ENCODE measurements at places on chromosomes 16 and 17. TPM values are rescaled to one million over a fixed set of nuclear protein-coding genes. Genes with fewer than 3 reads are reported as not detected.

- H3K36me3 ChIP-seq = no peaks in the 10 kb centered on the region
- no peaks in the 10 kb centered on the region for H3K27me3 ChIP-seq
- H3K27ac ChIP-seq = no peak overlapping the region
Measured at GRCh38 chr16:27859020-27859419, 204.5 kb downstream of the GSG1L start.

- peaks cover 37% of the 10 kb centered on the region for H3K27me3 ChIP-seq
- no peak for DNase-seq
- H3K36me3 ChIP-seq = no peaks in the 10 kb centered on the region
- no peak overlapping the region for H3K27ac ChIP-seq
Measured at GRCh38 chr16:54373534-54374520, 87.2 kb upstream of the IRX3 start.

GRCh38 chr16:19116711-19117449, 3.1 kb downstream of the ITPRIPL2 start:
- H3K4me1 ChIP-seq = peaks cover 25% of the 10 kb centered on the region
- DNase-seq = no peak
- H3K27me3 ChIP-seq = peaks cover 23% of the 10 kb centered on the region
- no peaks in the 10 kb centered on the region for H3K36me3 ChIP-seq
- no peak overlapping the region for H3K4me3 ChIP-seq

DNA sequence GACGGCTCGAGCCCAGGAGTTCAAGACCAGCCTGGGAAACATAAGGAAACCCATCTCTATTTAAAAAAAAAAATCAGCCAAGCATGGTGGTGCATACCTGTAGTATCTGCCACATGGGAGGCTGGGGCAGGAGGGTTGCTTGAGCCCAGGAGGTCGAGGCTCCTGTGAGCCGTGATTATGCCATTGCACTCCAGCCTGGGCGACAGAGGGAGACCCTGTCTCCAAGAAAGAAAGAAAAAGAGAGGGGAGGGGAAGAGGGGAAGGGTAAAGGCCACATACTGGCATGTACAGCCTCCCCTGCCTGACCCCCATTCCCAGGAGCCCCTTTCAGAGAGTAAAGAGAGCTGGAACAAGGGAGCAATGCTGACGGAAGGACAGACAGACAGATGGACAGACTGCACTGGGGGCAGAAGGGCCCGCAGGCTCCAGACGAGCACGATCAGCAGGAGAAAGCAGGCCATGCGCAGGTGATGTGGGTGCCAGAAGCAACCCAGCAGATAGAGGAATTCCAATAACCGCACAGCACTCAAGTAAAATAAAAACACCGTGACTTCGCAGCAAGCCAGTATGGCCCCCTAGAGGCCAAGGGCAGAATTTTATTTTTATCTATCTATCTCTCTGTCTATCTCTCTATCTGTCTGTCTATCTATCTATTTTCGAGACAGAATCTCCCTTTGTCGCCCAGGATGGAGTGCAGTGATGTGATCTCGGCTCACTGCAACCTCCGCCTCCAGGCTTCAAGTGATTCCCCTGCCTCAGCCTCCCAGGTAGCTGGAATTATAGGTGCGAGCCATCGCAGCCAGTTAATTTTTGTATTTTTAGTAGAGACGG, 27.1 kb upstream of the SNN start:
- H3K36me3 ChIP-seq = no peaks in the 10 kb centered on the region
- no peak overlapping the region for H3K4me3 ChIP-seq
- H3K27ac ChIP-seq = no peak overlapping the region
- DNase-seq = peak; percentile 54
- H3K27me3 ChIP-seq = peaks cover 6% of the 10 kb centered on the region

DNA sequence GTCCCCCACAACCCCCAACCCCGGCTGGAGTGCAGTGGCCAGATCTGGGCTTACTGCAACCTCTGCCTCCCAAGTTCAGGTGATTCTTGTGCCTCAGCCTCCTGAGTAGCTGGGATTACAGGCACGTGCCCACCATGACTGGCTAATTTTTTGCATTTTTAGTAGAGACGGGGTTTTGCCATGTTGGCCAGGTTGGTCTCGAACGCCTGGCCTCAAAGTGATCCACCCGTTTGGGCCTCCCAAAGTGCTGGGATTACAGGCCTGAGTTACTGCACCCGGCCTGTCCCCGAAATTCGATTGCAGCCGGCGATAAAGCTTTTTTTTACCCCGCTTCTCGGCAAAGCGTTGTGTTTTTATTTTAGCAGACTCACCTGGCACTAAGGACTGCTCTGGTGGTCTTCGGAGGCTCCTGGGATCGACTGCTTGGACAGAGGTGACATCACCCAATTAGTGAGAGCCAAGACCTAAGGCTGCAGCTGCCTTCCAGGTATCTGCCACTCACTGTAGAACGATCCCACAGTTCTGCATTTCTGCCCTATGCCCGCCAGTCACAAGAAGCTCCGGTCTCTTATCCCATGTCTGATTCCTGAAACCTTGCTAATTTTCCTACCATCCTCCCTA, 82.2 kb upstream of the ARL4D start:
- peaks cover 3% of the 10 kb centered on the region for H3K36me3 ChIP-seq
- H3K4me1 ChIP-seq = peaks cover 14% of the 10 kb centered on the region
- no peaks in the 10 kb centered on the region for H3K27me3 ChIP-seq
- no peak overlapping the region for H3K4me3 ChIP-seq
- DNase-seq = peak; percentile 31

DNA sequence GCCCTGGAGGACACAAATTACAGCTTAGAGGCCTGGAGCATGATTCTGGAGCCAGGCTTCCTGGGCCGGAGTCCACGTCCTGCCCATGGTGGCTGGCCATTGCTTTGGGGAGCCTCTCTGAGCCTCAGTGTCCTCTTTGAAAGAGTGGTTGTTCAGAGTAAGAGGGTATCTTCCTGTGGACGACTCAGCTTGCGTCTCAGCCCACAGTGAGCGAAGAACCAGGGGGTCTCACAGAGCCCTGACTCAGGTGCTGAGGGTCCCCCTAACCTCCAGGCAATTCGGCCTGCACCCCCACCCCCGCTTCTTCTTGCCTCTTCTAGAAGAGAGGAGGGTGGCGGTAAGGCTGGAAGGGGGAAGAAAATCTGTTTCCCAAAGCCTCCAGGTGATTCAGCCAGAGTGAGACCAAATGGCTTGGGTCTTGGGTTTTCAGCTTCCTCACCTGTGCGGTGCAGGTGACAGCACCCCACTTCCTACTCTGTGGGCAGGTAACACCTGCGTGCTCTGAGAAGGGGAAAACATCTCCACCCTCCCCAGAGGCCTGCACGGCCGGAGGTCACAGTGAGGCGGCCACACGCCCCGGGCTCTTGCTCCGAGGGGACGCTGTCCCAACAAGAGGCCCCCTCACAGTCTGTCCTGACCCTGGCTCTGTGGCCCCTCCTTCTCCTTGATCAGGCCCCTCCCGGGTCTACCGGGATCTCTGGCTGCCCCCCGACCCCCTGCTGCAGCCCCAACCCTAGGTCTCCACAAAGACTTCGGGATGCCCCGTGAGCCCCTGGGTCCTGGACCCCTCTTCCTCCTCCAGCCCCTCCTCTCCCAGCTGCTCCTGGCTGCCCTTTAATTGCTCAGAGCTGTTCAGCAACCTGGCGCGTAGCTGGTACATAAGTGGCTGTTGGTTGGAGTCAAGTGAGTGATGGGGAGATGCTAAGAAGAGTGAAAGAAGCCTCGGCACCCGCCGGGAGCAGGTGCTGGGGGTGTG, 119.2 kb downstream of the METRNL start:
- no peaks in the 10 kb centered on the region for H3K36me3 ChIP-seq
- DNase-seq = peak; percentile 14
- no peaks in the 10 kb centered on the region for H3K27me3 ChIP-seq
- H3K4me1 ChIP-seq = peaks cover 43% of the 10 kb centered on the region

GRCh38 chr17:79835470-79835899, 3.8 kb downstream of the CBX4 start:
- no peak for DNase-seq
- peaks cover 9% of the 10 kb centered on the region for H3K27me3 ChIP-seq
- H3K36me3 ChIP-seq = peaks cover 30% of the 10 kb centered on the region

DNA sequence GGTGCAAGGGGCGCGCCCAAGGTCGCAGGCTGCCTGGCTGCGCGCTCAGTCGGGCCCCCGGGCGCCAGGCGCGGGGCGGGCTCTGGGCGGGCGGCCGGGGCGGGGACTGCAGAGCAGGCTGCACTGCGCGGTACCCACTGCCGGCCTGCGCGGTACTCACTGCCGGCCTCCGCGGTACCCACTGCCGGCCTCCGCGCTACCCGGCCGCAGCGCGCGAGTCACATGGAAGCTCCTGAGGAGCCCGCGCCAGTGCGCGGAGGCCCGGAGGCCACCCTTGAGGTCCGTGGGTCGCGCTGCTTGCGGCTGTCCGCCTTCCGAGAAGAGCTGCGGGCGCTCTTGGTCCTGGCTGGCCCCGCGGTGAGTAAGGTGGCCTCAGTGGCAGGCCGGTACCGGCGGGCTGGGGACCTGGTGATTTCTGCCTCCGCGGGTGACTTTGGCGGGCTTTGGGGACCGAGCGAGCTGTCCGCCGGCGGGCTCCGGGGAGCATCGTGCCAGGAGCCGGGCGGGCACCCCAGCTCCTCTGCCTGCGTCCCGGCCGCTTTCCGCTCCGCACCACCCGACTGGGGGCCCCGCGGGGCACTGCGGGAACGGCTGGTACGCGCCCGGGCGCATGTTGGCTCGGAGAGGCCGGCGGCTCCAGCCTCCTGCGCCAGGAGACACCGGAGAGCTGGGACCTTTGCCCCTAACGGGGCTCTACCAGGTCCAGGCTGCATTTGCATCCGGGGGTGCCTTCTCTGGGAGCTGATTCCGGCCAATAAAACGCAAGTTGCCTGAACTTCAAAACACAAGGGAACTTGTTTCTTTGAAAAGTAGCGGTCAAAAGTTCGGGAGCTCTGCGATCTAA, at the start of gene SLC47A1:
Gene SLC47A1 (plus strand): TSS at position 137 of the 844 bp plus-strand sequence. CDS start 86 bp downstream, at position 223.
- DNase-seq = no peak
- peaks cover 56% of the 10 kb centered on the region for H3K27me3 ChIP-seq
- no peaks in the 10 kb centered on the region for H3K36me3 ChIP-seq
- H3K4me1 ChIP-seq = peaks cover 13% of the 10 kb centered on the region

- H3K4me1 ChIP-seq = peaks cover 26% of the 10 kb centered on the region
- no peak overlapping the region for H3K27ac ChIP-seq
- peaks cover 42% of the 10 kb centered on the region for H3K27me3 ChIP-seq
- peak overlapping the region; percentile 19 for H3K4me3 ChIP-seq
Measured at GRCh38 chr17:7296189-7296861, 1.9 kb upstream of the YBX2 start.

DNA sequence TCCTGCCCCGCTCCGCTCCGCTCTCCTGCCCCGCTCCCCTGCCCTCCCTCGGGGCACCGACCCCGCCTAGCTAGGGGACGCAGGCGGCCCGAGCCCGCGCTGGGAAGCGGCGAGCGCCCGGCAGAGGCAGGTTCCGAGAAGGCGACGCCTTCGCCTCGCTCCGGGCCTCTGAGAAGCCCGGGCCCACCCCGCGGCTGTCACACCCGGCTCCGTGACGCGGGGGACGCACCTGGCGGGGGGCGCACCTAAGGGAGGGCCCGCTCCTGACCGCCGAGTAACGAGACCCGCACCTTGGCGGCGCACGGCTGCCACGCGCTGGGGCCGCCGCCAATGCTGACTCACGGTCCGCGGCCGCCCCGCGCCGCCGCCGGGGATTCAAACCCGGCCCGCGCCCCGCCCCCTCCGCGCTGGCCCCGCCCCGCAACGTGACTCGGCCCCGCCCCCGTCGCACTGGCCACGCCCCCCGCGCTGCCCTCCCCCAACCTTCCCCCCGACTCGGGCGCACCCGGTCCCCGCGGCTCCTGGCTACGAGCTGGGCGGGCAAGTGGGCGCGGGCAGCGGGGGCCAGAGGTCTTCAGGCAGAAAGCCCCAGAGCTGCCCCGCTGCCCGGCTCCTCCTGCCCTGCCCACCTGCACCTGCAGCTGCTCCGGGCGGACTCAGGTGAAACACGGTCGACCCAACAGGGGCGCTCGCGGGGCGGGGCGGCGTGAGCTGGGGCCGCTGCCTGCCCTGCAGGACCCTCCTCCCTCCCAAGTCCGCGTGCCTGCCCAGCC, 27.8 kb downstream of the GNPTG start:
- peak; percentile 66 for DNase-seq
- H3K4me1 ChIP-seq = peaks cover 14% of the 10 kb centered on the region
- H3K4me3 ChIP-seq = peak overlapping the region; percentile 72
- H3K36me3 ChIP-seq = peaks cover 2% of the 10 kb centered on the region

- DNase-seq = no peak
- H3K27ac ChIP-seq = peak overlapping the region; percentile 78
- peaks cover 56% of the 10 kb centered on the region for H3K36me3 ChIP-seq
- H3K4me1 ChIP-seq = peaks cover 90% of the 10 kb centered on the region
- peak overlapping the region; percentile 57 for H3K4me3 ChIP-seq
- no peaks in the 10 kb centered on the region for H3K27me3 ChIP-seq
Measured at GRCh38 chr17:77381185-77381700, 240.5 kb downstream of the SEC14L1 start.

DNA sequence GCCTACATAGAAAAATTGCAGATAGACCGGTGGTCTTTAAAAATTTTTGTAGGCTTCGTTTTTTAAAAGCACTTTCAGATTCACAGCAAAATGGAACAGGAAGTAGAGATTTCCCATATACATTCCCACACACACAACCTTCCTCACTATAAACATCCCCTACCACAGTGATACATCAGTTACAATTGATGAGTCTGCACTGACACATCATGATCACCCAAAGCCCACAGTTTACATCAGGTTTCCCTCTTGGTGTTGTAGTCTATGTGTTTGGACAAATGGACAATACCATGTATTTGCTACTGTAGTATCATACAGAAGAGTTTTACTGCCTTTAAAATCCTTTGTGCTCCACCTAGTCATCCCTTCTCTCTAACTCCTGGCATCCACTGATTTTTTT, 113.9 kb upstream of the ADAMTS18 start:
- no peaks in the 10 kb centered on the region for H3K4me1 ChIP-seq
- no peaks in the 10 kb centered on the region for H3K36me3 ChIP-seq
- DNase-seq = no peak
- no peaks in the 10 kb centered on the region for H3K27me3 ChIP-seq

DNA sequence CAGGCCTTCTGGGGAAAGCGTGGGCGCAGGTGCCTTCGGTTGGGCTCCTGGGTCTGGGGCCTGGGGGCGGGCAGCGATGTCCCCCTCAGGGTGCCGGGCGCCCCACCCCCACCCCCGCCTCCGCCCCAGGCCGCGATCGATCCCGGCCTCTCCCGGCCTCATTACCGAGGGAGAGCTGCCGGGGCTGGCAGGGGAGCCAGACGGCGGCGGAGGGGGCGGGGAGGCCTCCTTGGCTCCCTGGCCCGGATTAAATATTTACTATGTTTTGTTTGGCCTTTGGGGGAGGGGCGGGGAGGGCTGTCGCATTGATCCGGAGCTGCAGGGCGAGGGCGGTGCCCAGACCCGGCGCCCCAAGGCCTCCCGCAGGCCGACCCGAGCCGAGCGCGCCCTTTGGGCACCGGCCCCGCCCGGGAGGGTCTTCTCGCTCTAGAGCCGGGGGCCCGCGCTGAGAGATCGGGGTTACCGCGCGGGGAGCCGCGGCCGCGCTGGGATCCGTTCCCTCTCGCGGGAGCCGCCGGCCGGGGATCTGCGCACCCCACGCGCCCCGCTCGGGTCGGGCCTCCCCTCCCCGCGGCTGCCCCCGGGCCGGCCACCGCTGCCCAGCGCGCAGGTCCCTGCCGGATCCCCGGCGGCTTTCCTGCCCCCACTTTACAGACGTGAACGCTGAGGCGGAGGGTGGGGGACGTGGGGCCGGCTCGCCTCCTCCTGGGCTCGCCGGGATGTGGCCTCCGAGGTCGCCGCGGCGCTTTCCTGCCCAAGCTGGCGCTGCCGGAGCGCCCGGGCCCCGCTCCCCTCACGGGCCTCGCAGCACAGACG, 27.0 kb downstream of the RTN4RL1 start:
- peaks cover 32% of the 10 kb centered on the region for H3K27me3 ChIP-seq
- H3K36me3 ChIP-seq = no peaks in the 10 kb centered on the region
- peak; percentile 17 for DNase-seq

The HID1 gene
- total RNA-seq = 0.44 TPM

The FKBP10 gene
- 0.44 TPM for total RNA-seq

The CD300LG gene
- total RNA-seq = not detected

The DNAAF8 gene
- total RNA-seq = 0.40 TPM

The GPR139 gene
- not detected for total RNA-seq

All from activated CD4-positive, alpha-beta T cell treated with anti-CD3 and anti-CD28 coated beads, Interleukin-2, amount 10 ng/mL, durations not matched to agents 7 days and 5 days (primary cell).